Daoy (cell line): ENCODE measurements at places on chromosomes 11 and 22. TPM values are rescaled to one million over a fixed set of nuclear protein-coding genes. Genes with fewer than 3 reads are reported as not detected.

DNA sequence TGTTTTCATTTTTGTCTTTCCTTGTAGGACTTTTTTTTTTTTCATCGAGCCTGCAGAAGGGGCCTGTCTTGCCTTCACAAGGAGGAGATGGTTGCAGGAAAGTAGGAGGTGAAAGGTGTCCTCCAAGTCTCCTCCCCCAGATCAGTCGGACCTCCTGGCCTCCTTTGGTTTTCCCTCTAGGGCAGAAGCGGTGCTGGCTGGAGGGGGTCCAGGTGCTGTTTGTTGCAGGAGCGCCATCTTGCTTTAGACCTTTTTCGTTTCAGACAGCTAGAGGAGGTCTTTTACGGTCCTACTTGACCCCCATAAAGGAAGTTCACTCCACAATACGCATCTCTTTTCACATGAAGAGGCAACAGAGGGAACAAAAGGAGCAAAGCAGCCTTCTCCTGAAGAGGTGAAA lies 66.0 kb downstream of the ZBTB16 start:
- no peak for DNase-seq

DNA sequence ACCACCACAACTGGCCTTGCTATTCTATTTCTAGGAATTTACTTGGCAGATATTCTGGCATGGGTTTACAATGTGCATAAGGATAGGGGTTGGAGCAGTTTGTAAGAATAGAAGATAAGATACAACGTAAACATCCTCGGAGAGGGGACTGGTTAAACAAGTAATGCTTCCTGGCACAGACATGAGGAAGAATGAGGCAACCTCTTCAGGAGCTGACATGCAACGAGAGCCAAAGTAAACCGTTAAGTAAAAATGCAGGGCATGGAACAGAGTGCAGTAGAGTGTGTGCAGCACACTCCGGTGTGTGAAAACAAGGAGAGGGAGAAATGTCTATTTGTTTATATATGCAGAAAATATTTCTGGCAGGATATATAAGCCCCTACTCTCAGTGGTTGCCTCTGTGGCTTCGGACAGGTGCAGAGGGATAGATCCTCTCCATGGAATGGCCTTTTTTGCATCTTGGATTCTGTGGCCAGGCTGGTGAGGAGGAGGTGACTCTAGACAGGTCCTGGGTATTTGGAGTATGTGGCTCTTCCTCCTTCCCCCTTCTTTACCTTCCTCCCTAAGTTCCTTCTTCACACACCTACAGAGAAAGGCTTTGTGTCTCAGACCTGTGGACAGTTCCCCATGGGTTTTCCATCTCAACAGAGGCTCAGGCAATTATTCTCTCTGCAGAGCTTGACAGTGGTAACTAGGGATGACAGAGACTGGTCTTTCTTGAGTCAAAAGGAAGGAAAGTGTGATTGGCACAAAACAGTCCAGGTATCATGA lies 2.5 kb downstream of the RAB36 start:
- DNase-seq = no peak

Gene GAS2
- 0.71 and 1.2 TPM in 2 replicates for total RNA-seq

Gene B3GAT1
- total RNA-seq = 0.29 and 1.3 TPM in 2 replicates

Gene MLC1
- total RNA-seq = not detected in 2 replicates

DNA sequence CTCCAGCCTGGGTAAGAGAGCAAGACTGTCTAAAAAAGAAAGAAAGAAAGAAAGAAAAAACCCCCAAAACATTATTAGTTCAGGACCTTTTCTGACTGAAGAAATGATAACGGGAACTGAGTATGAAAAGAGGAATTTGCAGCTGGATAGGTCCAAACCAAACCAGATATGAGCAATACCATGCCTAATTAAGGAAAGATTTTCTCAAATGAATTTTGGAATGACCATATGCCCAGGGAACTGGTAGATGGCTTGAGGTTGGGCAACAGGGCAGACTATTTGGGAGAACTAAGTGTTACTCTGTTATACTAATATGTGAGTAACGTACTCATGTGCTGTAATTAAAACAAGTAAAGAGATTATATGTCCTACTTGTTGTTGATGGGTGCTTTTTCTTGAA lies 186.1 kb downstream of the TMEM135 start:
- no peak for DNase-seq
